ENCODE measurements at places on chromosomes 2 and 18. TPM values are rescaled to one million over a fixed set of nuclear protein-coding genes. Genes with fewer than 3 reads are reported as not detected.

The SLC30A3 gene
- 13.5 TPM for total RNA-seq

The DUSP2 gene
- total RNA-seq, result 1.0 TPM

The TMEM18 gene
- total RNA-seq, result 22.5 TPM

The CPS1 gene
- total RNA-seq, result 13.8 TPM

The PDE11A gene
- 0.42 TPM for total RNA-seq

The HTR2B gene
- not detected for total RNA-seq

The ATOH8 gene
- 3.8 TPM for total RNA-seq

The AP1S3 gene
- 13.3 TPM for total RNA-seq

The EIF2AK2 gene
- 24.5 TPM for total RNA-seq

The SOWAHC gene
- total RNA-seq, result 13.1 TPM
